Progenitor cell of endocrine pancreas (in vitro differentiated cells): ENCODE measurements at places on chromosomes 5 and 9. TPM values are rescaled to one million over a fixed set of nuclear protein-coding genes. Genes with fewer than 3 reads are reported as not detected.
A peak's percentile ranks its signal among the peaks of the same experiment; 100 is the strongest.

Gene PAX5
- not detected in 2 replicates for total RNA-seq

DNA sequence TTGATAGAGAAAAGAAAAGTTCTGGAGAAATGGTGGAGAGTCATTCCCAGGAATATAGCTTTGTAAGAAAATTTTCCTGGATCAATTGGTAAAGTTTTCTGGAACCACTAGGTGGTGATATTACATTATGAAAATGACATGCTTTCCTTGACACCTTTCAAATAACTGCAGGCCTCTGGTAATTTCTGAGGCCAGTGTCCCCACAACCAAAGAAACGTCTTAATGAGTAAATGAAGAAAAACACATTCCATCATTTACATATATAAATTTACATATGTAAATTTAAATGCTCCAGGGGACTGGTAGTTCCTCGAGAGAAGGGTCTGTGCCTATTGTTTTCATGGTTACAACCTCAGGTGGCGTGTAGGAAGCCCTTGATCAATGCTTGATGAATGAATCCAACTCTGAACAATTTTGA, 17.2 kb upstream of the RGS3 start:
- H3K4me3 ChIP-seq = no peak overlapping the region
- no peak for DNase-seq
- no peaks in the 10 kb centered on the region for H3K27me3 ChIP-seq
- H3K4me1 ChIP-seq = no peaks in the 10 kb centered on the region

- peaks cover 18% of the 10 kb centered on the region for H3K4me1 ChIP-seq
- no peak overlapping the region for H3K4me3 ChIP-seq
- DNase-seq = no peak
- no peaks in the 10 kb centered on the region for H3K36me3 ChIP-seq
- H3K27me3 ChIP-seq = peaks cover 6% of the 10 kb centered on the region
Observed at GRCh38 chr5:854217-854616, 3.4 kb upstream of the ZDHHC11 start.

Gene CDX1
- total RNA-seq = 0.31 and 0.43 TPM in 2 replicates

Gene IPO11
- 32.7 and 36.2 TPM in 2 replicates for total RNA-seq

Gene HRCT1
- total RNA-seq = not detected in 2 replicates

GRCh38 chr5:1876660-1877064, 6.1 kb downstream of the IRX4 start:
- no peak overlapping the region for H3K27ac ChIP-seq
- no peaks in the 10 kb centered on the region for H3K36me3 ChIP-seq
- no peak overlapping the region for H3K4me3 ChIP-seq
- no peak for DNase-seq

- H3K27ac ChIP-seq = peak overlapping the region; percentile 98
- no peak for DNase-seq
- peaks cover 54% of the 10 kb centered on the region for H3K4me1 ChIP-seq
- H3K27me3 ChIP-seq = no peaks in the 10 kb centered on the region
- H3K36me3 ChIP-seq = no peaks in the 10 kb centered on the region
Observed at GRCh38 chr9:129493002-129493705, 127.7 kb downstream of the C9orf50 start.

Gene LRRC26
- 0.89 and 1.00 TPM in 2 replicates for total RNA-seq

GRCh38 chr9:128607642-128608350, 48.9 kb downstream of the DYNC2I2 start:
- DNase-seq = no peak
- H3K27ac ChIP-seq = no peak overlapping the region
- H3K27me3 ChIP-seq = no peaks in the 10 kb centered on the region
- H3K4me3 ChIP-seq = no peak overlapping the region
- H3K4me1 ChIP-seq = no peaks in the 10 kb centered on the region

Gene PCDHA9
- 3.4 and 3.8 TPM in 2 replicates for total RNA-seq

Gene MELK
- 24.0 and 27.9 TPM in 2 replicates for total RNA-seq

DNA sequence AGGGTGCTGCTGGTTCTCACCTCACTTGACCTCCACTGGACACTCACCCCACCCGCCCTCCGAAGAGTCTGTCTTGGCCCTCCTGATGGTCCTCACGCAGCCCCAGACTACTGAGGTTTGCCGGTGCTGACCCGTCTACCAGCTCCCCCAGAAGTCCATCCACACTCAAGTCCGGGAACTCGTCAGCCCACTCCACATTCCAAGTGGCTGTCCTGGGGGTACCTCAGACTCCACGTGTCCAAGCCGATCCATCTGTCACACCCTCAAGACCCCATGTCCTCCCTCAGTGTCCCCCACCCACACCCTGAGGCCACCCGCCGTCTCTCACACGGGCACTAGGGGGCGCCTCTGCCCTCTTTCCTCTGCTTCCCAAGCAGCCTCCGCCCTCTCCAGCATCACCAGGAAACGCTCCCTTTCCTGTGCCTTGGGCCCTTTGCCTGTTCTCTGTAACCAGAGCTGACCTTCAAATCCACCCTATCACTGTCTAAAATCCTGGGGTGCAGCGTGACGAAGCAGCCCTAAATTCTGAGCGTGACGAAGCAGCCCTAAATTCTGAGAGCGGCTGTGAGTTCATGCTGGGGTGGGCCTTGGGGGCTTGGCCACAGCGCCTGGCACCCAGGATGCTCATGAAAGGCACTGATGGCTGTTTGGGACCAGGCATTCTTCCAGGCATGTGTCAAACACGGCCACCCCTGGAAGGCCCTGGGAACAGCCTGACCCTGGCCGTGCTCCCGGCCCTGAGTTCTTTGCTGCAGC, 95.7 kb downstream of the KCNT1 start:
- no peak overlapping the region for H3K27ac ChIP-seq
- no peaks in the 10 kb centered on the region for H3K27me3 ChIP-seq
- no peak overlapping the region for H3K4me3 ChIP-seq
- H3K36me3 ChIP-seq = no peaks in the 10 kb centered on the region

Gene BAAT
- 0.36 TPM in 1 of 2 replicates, not detected in the other for total RNA-seq

Gene ITK
- total RNA-seq = not detected in 2 replicates

Gene ZNF483
- total RNA-seq = 20.3 and 21.7 TPM in 2 replicates

DNA sequence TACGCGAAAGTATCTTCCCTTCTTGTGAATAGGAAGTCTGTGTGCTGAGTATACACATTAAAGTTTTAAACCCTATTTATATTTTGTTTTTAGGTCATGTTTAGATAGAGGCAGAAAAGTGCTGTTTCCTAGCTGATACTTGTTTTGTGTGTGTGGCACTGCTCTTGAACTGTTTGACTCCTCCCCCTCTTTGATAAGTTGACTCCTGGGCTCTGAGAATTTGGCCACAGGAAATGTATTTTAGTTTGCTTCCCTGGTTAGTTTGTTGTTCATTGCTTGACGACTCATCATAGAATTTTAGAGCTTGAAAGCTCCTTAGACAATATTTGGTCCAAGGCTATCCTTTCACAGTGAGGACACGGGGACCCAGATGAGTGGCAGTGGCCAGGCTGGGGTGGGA, 2.0 kb upstream of the CDC14B start:
- H3K27ac ChIP-seq = no peak overlapping the region
- peaks cover 31% of the 10 kb centered on the region for H3K4me1 ChIP-seq
- DNase-seq = no peak
- H3K36me3 ChIP-seq = no peaks in the 10 kb centered on the region
- no peaks in the 10 kb centered on the region for H3K27me3 ChIP-seq

DNA sequence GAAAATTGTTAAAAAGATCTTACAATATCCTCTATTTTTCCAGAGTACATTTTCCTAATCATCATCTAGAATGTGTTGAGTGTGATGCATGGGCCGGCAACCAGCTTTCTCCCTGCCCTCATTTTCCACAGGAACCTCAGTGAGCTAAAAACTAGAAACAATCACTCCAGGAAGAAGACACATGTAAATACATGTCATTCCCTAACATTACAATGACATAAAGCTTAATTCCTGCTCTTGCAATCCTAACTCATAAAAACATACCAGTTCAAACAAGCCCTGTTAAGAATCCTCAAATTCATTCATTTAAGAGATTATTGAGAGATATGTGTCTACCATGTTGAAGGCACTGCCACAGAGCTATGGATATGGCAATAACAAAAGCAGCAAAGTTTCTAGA, 18.5 kb upstream of the ZNF622 start:
- peaks cover 8% of the 10 kb centered on the region for H3K4me1 ChIP-seq
- no peak overlapping the region for H3K27ac ChIP-seq
- no peak for DNase-seq
- no peak overlapping the region for H3K4me3 ChIP-seq
- H3K27me3 ChIP-seq = no peaks in the 10 kb centered on the region

- no peak for DNase-seq
- no peak overlapping the region for H3K27ac ChIP-seq
- H3K36me3 ChIP-seq = no peaks in the 10 kb centered on the region
Observed at GRCh38 chr5:65855766-65856315, 70.5 kb upstream of the ERBIN start.

Gene TMC1
- total RNA-seq = not detected in 2 replicates

Gene AMBP
- total RNA-seq = 678 and 717 TPM in 2 replicates

Gene COL23A1
- 0.36 and 0.64 TPM in 2 replicates for total RNA-seq

DNA sequence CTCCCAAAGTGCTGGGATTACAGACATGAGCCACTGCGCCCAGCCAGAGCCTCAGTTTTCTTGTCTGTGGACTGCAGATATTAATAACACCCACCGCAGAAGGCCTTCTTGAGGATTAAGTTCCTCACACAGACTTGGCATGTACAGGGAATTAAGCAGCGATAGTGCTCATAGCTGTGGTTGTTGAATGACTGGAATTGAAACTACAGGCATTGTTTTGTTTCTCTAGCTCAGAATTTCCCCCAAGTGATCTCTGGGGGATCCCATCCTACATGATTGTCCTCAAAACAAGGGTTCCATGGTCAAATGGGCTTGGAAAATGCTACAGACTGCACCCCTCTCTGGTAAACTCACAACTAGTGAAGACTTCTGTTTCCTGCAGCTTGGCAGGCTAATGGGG, 44.2 kb upstream of the TDRD7 start:
- peaks cover 30% of the 10 kb centered on the region for H3K36me3 ChIP-seq
- DNase-seq = no peak
- no peaks in the 10 kb centered on the region for H3K27me3 ChIP-seq
- H3K27ac ChIP-seq = no peak overlapping the region
- H3K4me1 ChIP-seq = no peaks in the 10 kb centered on the region

DNA sequence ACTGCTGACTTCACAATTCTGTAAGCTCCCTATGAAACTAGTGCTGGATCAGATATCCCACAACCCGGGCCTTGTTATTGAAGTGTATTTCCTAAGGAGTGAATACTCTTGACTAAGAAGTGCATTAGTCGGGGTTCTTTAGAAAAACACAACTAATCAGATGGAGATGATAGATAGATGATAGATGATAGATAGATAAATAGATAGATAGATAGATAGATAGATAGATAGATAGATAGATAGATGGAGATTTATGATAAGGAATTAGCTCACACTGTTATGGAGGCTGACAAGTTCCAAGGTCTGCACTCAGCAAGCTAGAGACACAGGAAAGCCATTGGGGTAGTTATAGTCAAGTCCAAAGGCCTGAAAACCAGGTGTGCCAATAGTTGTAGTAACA, 214.6 kb upstream of the COX7C start:
- no peaks in the 10 kb centered on the region for H3K4me1 ChIP-seq
- no peaks in the 10 kb centered on the region for H3K36me3 ChIP-seq
- H3K27me3 ChIP-seq = no peaks in the 10 kb centered on the region
- H3K27ac ChIP-seq = no peak overlapping the region
- no peak for DNase-seq
- H3K4me3 ChIP-seq = no peak overlapping the region

GRCh38 chr5:14922456-14922855, 50.9 kb upstream of the ANKH start:
- H3K27ac ChIP-seq = no peak overlapping the region
- no peak overlapping the region for H3K4me3 ChIP-seq
- no peaks in the 10 kb centered on the region for H3K36me3 ChIP-seq
- peaks cover 3% of the 10 kb centered on the region for H3K4me1 ChIP-seq
- DNase-seq = no peak
- peaks cover 10% of the 10 kb centered on the region for H3K27me3 ChIP-seq

DNA sequence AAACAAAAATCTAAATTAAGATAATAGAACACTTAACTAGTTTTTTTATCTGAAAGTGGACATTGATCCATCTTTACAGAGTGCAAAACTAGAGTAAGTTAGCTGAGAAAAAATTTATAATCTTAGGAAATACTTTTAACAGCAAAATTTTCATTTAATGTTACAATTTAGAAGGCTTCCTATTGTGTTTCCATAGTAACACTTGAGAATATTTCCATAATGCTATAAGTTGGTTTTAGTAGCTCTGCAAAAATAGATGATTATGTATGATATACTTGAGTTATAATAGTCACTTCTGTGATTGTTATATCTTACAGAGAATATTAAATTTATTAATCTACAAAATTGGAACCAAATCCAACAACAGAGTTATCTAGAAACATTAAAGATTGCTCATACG, 78.6 kb downstream of the MTREX start:
- peaks cover 8% of the 10 kb centered on the region for H3K4me1 ChIP-seq
- H3K27me3 ChIP-seq = no peaks in the 10 kb centered on the region
- no peak overlapping the region for H3K4me3 ChIP-seq
- peaks cover 37% of the 10 kb centered on the region for H3K36me3 ChIP-seq

- H3K4me1 ChIP-seq = no peaks in the 10 kb centered on the region
- H3K27me3 ChIP-seq = peaks cover 11% of the 10 kb centered on the region
- H3K27ac ChIP-seq = no peak overlapping the region
- H3K36me3 ChIP-seq = no peaks in the 10 kb centered on the region
- no peak overlapping the region for H3K4me3 ChIP-seq
- DNase-seq = no peak
Observed at GRCh38 chr5:178304016-178304415, 71.4 kb upstream of the PHYKPL start.

Gene SARDH
- total RNA-seq = 4.2 and 5.1 TPM in 2 replicates

Gene FBXL7
- total RNA-seq = 14.8 and 15.4 TPM in 2 replicates

- no peaks in the 10 kb centered on the region for H3K36me3 ChIP-seq
- peaks cover 65% of the 10 kb centered on the region for H3K27me3 ChIP-seq
- peak; percentile 36 for DNase-seq
- H3K4me1 ChIP-seq = peaks cover 4% of the 10 kb centered on the region
- no peak within 1 kb of the TSS for H3K27ac ChIP-seq
Observed at GRCh38 chr5:64690417-64691151, at the start of gene SHISAL2B. Gene SHISAL2B (plus strand): TSS chr5:64690503. CDS start chr5:64690624, 121 bp downstream.

- no peaks in the 10 kb centered on the region for H3K27me3 ChIP-seq
- no peaks in the 10 kb centered on the region for H3K4me1 ChIP-seq
- DNase-seq = no peak
- H3K27ac ChIP-seq = no peak overlapping the region
Observed at GRCh38 chr9:137427454-137428310, 4.5 kb downstream of the NOXA1 start.

Gene GFPT2
- 1.7 and 2.7 TPM in 2 replicates for total RNA-seq

- H3K4me1 ChIP-seq = peaks cover 37% of the 10 kb centered on the region
- DNase-seq = no peak
- no peaks in the 10 kb centered on the region for H3K36me3 ChIP-seq
- H3K27me3 ChIP-seq = no peaks in the 10 kb centered on the region
Observed at GRCh38 chr9:77883846-77884771, 147.5 kb downstream of the GNAQ start.
